H54 (cell line): ENCODE measurements at places on chromosomes 11 and 22.
A peak's percentile ranks its signal among the peaks of the same experiment; 100 is the strongest.

- DNase-seq = no peak
Observed at GRCh38 chr11:15918212-15918611, 438.1 kb downstream of the SOX6 start.

DNA sequence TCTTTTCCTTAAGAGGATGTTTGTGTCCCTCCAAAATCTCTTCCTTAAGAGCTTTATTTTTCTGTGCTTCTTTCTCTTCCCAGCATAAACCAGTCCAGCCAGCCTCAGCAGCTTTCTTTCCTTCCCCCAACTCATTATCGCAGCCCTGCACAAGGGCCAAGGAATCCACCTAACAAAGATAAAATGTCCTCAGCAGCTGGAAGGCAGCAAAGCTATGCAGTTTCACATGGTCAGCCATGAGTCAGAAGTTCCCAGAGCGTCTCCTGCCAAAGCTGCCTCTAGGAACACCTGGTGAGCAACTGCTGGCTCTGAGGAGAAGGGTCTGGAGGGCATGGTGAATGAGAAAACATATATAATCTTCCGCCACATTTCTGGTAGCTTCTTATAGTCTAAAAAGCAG, 45.3 kb upstream of the HMGXB4 start:
- peak; percentile 33 for DNase-seq

GRCh38 chr11:70296681-70297080, 26.2 kb downstream of the PPFIA1 start:
- DNase-seq = no peak

GRCh38 chr11:35567737-35568465, 42.5 kb upstream of the PAMR1 start:
- no peak for DNase-seq

GRCh38 chr11:32390712-32391111, 44.6 kb downstream of the WT1 start:
- no peak for DNase-seq

DNA sequence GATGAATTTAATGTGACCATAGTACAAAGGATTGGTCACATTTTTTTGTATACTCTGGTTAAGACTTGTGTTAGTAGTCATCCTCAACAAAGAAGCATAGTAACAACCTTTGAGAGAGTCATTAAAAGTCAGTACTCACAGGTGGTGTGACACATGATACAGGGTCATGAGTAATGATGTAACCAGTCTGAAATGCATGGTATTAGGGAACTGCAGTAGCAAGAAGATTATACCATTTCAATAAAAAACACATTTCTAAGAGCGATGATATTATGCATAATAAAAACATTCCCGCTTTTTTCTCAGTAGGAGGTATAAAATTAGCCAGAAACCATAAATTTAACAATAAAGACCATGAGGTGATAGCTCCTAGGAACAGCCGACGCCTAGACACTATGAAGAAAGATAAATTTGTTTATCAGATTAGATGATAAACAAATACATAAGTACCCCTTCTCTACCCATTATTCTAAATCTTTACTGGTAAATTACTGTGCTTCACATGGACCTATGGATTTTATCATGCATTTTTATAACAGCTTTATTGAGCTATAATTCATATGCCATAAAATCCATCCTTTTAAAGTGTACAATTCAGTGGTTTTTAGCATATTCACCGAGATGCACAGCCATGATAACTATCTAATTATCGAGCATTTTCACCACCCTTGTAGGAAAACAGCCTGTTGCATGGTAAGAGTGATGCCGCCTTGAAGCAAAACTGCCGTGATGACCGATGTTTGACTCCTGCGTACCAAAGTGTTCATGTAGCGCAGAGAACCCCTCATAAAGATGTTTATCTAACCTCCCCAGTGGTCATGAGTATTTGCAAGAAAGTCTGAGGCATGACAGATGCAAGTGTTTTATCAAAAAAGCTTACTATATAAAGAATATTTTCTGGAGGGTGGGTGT, 41.8 kb downstream of the TMPRSS5 start:
- DNase-seq = peak; percentile 35

GRCh38 chr11:85947431-85948272, 92.5 kb downstream of the CCDC83 start:
- DNase-seq = peak; percentile 30

GRCh38 chr11:57205041-57205641, 23.4 kb downstream of the LRRC55 start:
- DNase-seq = no peak

- DNase-seq = no peak
Observed at GRCh38 chr11:73249853-73250783, 22.0 kb upstream of the P2RY6 start.

GRCh38 chr11:63146581-63146980, 2.6 kb upstream of the SLC22A24 start:
- DNase-seq = no peak

GRCh38 chr11:115222863-115223530, 281.2 kb downstream of the CADM1 start:
- no peak for DNase-seq

DNA sequence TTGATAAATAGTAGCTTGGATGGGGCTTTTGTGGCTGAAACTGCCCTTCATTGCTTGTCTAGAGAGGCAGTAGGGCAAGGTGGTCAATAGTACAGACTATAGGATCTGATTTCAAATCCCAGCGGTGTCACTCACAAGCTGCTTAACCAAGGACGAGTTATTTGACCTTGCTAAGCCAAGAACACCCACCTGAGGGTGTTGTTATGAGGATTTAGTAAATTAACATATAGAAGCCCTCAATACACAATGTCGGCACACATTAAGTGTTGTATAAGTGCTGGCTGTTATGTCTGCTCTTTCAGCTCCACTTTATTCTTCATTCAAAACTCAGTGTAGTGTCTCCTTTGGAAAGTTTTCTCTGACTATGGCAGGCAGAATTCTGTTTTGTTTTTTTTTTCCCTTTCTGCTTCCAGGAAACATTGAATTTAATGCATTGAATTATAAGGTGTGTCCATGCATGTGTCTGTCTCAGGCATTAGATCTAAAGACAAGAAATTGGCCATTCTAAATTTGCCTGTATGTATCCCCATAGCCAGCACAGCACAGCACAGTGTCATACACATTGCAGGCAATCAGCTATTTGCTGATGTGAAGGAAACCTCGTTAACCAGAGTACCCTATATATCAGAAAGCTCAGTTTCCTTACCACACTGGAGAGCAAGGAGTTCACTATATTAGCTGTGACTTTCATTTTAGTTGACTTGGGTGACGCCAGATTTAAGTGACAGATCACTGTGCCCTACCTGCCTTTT, 212.1 kb downstream of the NELL1 start:
- no peak for DNase-seq

- DNase-seq = no peak
Observed at GRCh38 chr11:83661491-83662350, 375.6 kb upstream of the CCDC90B start.
